NCI-H187 treated with DMSO at 0.1 percent for 48 hours (cell line): ENCODE measurements at places on chromosomes 1 and 21.

- no peak for DNase-seq
Measured at GRCh38 chr1:245091171-245091621, 63.6 kb upstream of the KIF26B start.

DNA sequence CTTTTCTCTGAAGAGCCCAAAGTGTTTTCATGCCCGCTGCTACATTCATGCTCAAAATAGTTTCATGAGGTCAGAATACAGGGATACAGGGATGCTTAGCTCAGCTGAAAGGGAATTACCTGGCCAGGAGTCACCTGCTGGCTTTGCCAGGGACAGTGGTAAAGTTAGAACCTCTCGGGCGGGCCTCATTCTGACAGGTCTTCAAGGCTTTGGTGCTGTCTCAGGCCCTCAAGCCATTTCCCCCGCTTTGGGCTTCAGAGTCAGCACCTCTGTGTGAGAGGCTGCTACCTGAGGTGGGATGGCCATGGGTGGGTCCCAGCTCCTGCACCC, 5.5 kb downstream of the RASSF5 start:
- no peak for DNase-seq

GRCh38 chr1:248828845-248829244, 3.1 kb upstream of the SH3BP5L start:
- DNase-seq, result no peak

DNA sequence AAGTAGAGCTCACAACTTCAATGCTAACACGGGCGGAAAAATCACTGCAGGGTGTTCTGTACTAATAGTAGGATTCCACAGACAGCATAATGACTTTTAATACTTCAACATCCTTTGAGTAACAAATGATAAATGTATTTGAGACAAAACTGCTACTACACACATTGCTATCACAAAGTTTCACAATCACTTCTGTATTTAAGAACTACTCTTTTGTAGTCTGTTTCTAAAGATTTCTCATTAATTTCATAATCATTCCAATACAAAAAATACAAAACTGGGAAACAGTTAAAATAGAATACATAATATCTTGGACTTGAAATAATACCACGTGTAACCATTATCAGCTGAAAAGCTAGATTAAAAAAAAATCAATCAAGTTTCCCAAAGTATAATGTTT, 2.7 kb downstream of the HMGN1 start:
- no peak for DNase-seq
